Activated CD4-positive, alpha-beta T cell treated with anti-CD3 and anti-CD28 coated beads, Interleukin-2, amount 50 U/mL, for 4 hours (primary cell): ENCODE measurements at places on chromosomes 4 and X.

DNA sequence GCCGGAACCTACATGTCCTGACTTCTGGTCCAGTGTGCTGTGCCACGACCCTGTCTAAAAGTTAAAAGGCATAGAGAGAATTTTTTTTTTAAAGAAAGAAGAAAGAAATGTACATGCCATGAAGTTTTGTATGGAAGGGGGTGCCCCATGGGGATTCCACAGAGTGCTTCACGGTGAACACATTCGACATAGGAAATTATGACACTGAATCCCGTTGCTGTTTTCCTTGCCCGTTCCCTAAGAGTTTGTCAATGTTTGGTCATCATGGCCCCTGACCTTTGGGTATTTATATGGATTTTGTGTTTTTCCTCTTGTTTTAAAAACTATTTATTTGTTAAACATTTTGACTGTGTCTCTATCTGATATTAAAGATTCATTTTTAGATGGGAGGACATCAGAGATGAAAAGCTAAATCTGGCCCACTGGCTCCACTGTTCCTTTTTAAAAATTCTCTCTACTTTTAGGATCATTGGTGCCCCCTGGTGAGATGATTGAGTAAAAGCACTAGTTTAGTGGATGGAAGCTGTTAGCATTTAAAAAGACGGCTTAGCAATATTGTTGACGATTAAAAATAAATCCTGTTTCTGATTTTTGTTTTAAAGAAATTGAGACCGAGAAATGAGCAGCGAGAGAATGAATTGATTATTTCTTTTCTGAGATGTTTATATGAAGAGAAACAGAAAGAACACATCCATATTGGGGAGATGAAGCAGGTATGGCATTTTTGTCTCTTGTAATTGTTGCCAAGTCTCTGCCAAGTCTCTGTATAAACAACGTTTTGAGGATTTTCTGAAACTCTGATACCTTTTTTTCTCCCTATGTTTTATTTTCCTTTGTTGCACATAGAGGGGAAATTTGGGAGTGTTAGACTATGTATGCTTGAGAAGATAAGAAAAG is 75.0 kb downstream of the PTTG2 start:
- DNase-seq: no peak

DNA sequence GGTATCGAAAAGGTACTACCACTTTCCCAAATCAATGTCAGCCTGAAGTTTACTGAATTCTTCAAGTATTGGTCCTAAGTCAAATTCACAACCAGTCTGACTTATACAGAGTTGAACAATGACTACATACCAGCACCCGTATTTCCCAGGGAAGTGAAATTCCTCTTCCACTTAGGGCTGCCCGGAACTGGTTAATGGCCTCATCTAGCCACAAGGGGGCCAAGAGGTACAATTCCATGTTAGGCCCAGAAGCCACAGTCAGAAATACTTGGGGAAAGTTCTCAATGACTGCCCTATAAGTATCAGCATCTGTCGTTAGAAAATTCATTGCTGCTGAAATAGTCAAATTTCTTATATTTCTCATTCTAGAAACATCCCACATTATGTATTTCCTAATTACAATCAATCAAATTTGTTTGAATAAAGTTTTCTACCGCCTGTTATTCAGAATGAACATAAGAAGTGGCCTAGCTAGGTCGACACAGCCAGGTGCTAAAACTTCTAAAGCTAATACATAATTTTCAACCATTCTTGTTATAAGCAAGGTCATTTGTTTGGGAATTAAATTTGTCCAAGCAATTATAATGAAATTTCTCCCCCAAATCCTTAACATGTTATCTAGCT is 5.6 kb upstream of the PCDH7 start:
- no peak for DNase-seq

- no peak for DNase-seq
Measured at GRCh38 chr4:26140150-26140898, 180.5 kb upstream of the RBPJ start.

DNA sequence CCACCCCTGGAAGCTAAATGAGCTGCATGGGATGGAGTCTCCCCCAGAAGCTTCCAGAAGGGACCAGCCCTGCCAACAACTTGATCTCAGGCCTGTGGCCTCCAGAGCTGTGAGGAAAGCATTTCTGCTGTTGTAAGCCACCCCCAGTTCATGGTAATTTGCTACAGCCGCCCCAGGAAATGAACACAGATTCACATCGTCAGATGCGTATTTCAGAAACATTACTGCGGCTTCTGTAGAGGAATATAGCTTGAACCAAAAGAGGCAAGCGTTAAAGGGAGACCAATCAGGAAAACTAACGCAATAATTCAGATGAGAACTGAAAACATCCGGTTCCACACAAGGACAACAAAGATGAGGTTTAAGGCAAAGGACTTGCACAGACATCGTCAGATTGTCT is 128.4 kb upstream of the TBL1X start:
- DNase-seq: no peak

GRCh38 chrX:865422-865821 is 234.8 kb downstream of the SHOX start:
- no peak for DNase-seq

GRCh38 chr4:142582340-142582739 is 263.8 kb downstream of the INPP4B start:
- no peak for DNase-seq
